Activated T-cell treated with anti-CD3 and anti-CD28 coated beads, Interleukin-2, amount 50 U/mL, for 24 hours (primary cell): ENCODE measurements at places on chromosomes 3 and 15.
A peak's percentile ranks its signal among the peaks of the same experiment; 100 is the strongest.

DNA sequence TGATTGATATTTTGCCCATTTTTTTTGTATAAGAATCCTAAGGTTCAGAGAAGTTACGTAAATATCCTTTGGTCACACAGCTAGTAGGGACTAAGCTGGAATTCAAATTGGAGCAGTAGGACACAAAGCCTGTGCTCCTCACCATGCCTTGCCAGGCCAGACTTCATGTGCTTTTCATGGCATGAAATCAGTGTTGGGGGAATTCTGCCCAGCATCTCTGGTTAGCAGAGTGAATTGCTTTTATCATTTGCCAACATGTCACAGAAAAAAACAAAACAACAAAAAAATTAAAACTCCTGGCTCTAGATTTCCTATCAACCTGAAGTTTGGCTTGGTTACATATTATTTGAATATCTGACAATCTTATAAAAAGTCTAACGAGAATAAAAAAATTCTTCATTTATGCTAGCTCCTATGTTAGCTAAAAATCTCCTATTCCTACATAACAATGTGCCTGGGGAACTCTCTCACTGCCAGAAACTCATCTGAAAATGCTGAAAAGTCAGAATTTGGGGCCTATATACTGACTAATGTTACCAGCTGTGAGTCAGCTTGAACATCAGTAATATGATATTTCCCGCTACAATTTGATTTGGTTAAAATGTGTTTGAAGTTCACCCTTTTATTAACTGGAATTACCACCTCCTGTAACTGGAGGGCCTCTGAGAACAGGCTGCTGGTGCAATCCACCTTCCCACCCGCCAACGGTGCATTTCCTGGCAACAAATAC, 141.7 kb downstream of the TIGIT start:
- DNase-seq, result no peak

- DNase-seq, result no peak
Measured at GRCh38 chr3:146543461-146544001, 876 bp downstream of the PLSCR1 start.

DNA sequence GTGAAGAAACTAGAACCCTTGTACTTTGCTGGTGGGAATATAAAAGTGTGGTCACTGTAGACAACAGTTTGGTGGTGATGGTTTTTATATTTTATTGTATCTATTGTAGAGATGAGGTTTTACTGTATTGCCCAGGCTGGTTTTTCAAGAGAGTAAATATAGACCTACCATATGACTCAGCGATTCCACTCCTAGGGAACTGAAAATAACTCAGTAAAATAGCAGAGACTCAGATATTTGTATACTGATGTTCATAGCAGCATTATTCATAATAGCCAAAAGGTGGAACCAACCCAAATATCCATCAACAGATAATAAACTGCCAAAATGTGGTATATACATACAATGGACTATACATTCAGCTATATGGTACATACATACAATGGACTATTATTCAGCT, 68.8 kb upstream of the IL12A start:
- DNase-seq, result no peak

DNA sequence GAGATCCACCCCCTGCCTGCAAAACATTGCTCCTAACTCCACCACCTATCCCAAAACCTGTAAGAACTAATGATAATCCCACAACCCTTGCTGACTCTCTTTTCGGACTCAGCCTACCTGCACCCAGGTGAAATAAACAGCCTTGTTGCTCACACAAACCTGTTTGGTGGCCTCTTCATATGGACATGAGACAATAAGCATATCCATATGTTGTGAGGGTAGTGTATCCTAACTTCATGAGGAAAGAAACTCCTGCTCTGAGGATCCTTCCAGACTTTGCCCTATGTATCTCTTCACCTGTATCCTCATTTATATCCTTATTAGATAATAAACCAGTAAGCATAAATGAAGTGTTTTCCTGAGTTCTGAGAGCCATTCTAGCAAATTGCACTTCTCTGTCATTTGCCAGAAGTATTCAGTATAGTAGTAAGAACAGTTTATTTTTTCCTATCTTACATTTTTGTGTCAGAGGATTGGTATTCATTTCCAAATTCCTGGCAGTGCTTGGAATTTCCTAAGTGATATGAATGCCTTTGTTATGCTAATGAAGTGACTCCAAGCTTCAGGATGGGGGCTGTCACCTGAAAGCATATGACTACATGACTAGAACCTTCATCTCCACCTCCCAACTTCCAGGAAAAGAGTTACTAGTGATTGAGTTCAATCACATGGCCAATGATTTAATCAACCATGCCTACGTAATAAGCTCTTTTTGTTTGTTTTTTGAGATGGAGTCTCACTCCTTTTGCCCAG, 30.2 kb downstream of the TTBK2 start:
- DNase-seq, result no peak

- no peak for DNase-seq
Measured at GRCh38 chr15:94336817-94337467, 105.6 kb downstream of the MCTP2 start.

GRCh38 chr3:193665370-193665989, 72.5 kb downstream of the OPA1 start:
- DNase-seq, result no peak

DNA sequence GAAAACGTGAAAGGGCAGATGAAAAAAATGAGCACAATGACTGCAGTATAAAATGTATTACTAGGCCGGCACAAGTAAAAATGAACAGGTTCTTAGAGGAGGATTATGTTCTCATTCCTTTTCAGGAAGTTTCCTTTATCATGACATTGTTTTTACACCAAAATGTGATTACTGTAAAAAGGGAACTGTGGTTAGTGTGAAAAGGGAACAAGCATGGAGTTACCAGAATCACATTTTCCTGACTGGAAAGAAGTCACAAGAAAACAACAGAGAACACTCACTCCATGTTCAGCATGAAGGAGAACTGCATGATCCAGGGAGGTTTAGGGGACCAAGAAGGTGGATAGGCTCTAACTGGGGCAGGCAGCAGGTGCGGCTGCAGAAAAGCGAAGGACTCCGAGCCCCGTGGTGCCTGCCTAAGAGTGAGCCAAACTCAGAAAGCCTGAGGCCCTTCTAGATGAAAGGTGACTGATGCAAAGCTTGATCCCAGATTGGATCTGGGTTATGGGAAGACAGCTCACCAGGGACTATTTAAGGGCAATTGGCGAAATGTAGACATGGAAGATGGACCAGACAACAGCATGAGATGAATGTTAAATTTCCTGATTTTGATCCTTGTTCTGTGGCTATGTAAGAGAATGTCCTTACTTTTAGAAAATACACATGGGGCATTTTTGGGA, 77.3 kb downstream of the CCR1 start:
- no peak for DNase-seq

- no peak for DNase-seq
Measured at GRCh38 chr3:181859518-181859917, 147.8 kb downstream of the SOX2 start.

- DNase-seq, result no peak
Measured at GRCh38 chr3:72950801-72951200, 45.8 kb upstream of the PPP4R2 start.

GRCh38 chr3:18937574-18937973, 210.7 kb upstream of the KCNH8 start:
- no peak for DNase-seq

GRCh38 chr15:41493205-41493901, at the start of gene ITPKA:
ITPKA (plus strand) TSS chr15:41493874; CDS start chr15:41493928, 54 bp downstream.
- DNase-seq, result peak; percentile 94

DNA sequence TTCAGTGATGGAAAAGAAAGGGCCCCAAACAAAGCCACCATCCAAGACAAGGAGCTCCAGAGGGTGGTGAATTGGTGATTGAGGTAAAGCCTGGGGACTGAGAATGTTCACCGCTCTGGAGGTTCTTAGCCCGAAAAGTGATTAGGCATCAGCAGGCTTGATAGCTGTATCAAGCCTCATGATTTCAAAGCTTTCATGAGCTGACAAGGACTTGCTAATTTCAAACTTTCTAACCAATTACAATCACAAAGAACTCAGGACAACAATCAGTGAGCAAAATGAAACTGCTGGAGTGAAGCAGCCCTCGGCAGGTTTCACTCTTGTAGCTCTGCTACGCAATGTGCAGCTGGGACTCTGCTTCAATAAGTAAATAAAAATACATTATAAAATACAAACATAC, 391.3 kb downstream of the TIGIT start:
- no peak for DNase-seq

- DNase-seq, result no peak
Measured at GRCh38 chr3:193114431-193115340, 126.3 kb upstream of the PLAAT1 start.

- no peak for DNase-seq
Measured at GRCh38 chr3:118102737-118103136, 931.9 kb downstream of the IGSF11 start.

DNA sequence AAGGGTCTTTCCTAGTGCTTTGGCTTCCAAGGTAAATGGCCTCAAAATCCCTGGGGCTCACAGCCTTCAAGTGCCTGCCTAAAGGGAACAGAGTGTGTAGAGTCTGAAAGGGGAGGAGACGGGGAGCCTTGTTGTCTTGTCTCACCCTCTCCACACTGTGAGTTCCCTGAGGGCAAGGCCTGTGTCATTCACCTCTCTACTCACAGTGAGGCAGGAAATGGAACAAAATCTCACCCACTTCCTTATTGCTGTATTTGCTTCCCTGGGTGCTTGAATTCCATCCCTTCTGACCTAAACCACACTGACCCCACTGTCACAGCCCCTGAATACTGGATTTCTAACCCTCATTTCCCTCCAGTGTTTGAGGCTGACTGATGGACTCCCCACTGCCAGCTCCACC, 197.5 kb downstream of the EPHB1 start:
- no peak for DNase-seq

DNA sequence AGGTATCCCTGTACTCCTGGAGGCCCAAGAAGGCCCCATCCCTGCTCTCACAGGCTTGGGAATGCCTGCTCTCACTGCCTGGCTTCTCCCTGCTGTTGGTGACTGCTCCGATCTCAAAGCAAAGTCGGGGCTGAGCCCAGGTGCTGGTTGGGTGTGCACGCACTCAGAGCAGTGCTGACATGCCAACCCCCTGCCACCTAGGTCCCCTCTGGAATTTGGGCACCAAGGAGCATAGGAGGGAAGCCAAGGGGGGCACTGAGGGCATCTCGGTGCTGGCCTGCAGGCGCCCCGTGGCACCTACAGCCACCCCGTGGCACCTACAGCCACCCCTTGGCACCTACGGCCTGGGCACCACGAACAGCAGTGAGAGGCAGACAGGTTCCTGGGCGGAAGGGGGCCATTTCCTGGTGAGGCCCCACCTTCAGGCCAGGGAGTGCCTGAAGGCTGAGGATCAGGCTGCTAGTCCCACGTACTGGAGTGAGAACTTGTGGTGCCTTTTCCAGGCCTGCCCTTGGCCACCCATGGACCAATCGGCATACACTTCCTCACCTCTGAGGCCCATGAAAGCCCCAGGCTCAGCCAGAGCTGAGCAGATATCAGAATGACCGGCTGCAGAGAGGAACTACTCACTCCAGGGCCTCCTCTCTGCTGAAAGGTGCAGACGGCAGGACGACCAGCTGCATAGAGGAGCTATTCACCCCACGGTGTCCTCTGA, 15.6 kb upstream of the HTR3E start:
- DNase-seq, result no peak

DNA sequence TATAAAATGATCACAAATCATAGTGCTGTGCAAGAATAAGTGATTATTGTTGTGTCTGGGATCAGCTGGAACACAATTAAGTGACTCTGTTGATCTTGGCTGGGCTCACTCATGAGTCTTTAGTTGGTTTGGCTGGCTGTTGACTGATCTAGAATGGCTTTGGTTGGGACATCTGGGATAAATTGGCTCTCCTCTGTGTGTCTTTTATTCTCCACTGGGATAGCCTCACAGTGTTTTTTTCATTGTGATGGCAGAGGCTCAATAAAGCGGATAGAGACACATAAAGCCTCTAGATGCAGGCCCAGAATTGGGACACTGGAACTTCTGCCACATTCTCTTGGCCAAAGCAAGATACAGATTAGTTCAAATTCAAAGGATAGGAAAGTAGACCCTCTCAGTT, 735.6 kb downstream of the PDCD6IP start:
- no peak for DNase-seq

GRCh38 chr15:80288131-80288530, 36.1 kb upstream of the CTXND1 start:
- DNase-seq, result no peak

- no peak for DNase-seq
Measured at GRCh38 chr3:140406655-140407054, 271.2 kb upstream of the TRIM42 start.

- DNase-seq, result no peak
Measured at GRCh38 chr3:67311440-67311839, 313.3 kb downstream of the KBTBD8 start.

DNA sequence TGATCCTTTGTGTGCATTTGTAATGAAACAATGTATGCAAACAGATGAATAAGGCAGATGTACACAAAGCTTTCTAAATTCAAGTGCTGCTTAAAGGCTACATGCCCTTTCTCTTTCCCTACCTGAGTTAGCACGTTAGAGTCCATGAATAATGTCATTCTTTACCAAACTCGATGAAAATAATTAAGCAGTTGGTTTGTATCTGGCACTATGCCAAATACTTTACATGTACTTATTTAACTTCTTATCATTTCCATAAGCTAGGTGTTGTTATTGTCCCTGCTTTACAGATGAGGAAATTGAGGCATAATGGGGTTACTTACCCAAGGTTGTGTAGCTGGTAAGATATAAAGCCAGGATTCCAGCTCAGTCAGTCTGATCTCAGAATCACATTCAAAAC, 2.4 kb downstream of the GPR171 start:
- no peak for DNase-seq

- no peak for DNase-seq
Measured at GRCh38 chr3:193744048-193744821, 151.2 kb downstream of the OPA1 start.

DNA sequence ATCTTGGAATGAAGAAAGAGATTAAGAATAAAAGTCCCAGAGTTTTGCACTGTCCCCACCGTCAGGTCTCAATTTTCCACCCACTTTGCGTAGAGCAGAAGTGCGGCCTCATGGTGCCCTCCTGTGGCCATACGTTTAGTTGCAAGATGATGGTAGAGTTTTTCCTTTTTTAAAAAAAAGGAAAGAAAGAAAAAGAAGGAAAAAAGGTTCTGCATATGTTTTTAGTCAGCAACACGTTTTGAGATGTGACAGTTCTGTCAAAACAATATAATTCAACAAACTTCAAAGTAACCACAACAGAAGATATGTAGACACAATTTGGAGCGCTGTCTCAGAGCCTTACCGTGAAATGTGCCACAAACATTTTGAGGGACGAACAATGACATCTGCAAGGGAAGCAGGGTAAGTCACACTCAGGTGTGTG, 24.6 kb downstream of the EBLN2 start:
- DNase-seq, result peak; percentile 62

GRCh38 chr15:78449220-78449999, 11.4 kb downstream of the IREB2 start:
- DNase-seq, result no peak
